COLO829 (cell line): ENCODE measurements at places on chromosomes 12 and 14.

GRCh38 chr14:88786715-88787114 lies 6.0 kb downstream of the EML5 start:
- DNase-seq = no peak

DNA sequence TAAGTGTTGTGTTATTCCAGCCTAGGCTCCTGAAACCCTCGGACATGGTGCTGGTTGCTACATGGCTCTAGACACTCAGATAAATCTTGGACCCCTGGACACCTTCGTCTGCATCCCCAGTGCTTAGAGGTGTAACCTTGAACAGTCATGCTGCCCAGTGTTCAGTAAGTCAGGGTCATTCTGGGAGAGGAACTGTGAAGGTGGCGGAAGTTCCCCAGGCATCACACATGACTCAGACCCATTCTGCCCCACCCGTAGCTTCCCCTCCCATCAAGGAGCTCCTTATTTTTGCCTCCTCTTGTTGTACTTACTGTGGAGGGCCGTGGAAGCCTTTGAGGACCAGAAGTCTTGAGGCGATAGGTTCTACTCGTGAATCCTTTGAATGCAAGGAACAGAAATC lies 18.1 kb upstream of the SSPN start:
- DNase-seq = no peak

DNA sequence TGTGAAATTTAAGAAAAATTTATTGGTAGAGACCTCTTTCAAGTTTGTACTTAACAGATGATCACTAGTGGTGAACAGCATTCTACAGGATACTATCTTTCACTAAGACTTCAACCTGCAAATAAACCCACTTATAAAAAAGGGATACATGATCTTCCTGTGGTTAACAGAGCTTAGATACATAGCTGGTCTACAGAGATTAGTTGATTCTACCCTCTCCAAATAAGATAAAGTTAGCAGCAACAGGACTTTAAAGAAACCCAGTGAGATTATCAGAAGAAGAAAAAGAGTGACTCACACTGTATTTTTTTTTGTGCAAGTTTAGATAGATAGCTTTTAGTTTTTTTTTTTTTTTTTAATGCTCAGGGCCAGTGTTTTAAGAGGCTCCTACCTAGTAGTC lies 34.5 kb downstream of the USP44 start:
- DNase-seq = no peak

GRCh38 chr12:53530920-53531319 lies 23.6 kb upstream of the NPFF start:
- no peak for DNase-seq

GRCh38 chr12:75288860-75289259 lies 41.3 kb downstream of the CAPS2 start:
- no peak for DNase-seq

DNA sequence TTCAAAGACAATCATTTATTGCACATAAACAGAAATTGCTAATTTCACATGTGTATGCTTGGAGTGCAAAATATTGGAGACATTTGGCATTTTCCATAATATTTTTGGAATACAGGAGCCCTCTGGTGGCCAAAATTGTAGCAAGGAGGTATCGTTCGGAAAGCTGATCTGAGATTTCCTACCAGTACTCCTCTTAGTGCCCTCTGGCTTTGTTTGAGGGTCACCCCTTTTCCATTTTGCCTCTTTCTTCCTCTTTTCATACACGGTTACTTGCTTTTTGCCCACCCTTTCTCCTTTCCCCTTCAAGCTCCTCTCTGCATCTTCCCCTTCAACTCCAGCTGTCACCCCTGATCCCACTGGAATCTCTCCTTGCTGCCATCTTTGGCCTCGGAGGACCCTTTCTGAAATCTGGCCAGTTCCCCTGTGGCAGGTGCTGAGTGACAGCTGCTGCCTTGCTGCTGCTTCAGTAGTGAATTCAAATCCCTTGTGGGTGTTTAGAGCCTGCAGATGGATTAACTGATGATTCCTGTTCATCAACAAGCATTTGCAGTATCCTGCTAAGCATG lies 164.6 kb upstream of the PARP11 start:
- DNase-seq = peak; percentile 28

- DNase-seq = no peak
These were observed 1.8 kb downstream of the PXMP2 start for GRCh38 chr12:132689227-132689626.

- no peak for DNase-seq
These were observed 286.8 kb downstream of the DIO2 start for GRCh38 chr14:79924551-79924950.

GRCh38 chr14:70093156-70093555 lies 95.6 kb downstream of the SLC8A3 start:
- DNase-seq = no peak

DNA sequence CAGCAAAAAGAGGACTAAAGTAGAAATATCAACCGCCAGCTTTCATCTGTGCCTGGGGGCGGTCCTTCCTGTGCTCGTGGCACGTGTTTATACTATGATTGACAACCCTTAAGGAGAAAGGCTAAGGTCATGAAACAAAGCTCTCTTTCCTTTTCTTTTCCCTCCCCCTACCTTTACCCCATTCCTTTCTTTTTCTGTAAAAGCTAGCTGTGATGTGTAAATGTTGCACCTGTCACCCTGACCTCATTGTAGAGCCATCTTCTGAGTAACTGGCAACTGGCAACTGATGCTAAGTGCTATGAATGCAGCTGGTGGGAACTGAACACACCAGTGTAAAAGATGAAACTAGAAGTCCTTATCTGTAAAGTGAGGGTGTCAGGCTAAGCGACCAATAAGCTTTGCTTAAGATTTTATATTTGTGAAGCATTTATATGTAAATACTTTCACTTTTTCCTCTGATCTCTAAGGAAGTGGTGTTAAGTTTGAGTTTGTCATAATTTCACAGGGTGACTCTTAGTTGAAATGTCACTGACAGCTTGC lies 102.8 kb upstream of the BCAT1 start:
- DNase-seq = no peak

DNA sequence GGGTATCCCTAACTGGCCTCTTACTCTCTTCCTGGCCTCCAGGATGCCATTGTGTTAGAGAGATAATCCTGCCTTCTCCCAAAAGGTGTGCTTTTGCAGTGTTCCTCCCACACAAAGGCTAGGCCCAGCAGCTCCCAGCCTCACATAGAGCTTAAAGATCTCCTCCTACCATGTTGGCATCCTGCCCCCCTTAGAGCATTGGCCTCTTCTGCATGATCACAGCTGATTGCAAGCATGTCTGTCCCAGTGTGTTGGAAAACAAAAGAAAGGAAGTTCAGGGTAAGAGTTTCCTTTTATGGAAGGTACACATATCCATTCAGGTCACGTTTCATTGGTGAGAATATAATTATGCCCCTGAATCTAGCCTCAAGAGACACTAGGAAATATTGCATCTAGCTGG lies 405.4 kb downstream of the TMTC2 start:
- no peak for DNase-seq

DNA sequence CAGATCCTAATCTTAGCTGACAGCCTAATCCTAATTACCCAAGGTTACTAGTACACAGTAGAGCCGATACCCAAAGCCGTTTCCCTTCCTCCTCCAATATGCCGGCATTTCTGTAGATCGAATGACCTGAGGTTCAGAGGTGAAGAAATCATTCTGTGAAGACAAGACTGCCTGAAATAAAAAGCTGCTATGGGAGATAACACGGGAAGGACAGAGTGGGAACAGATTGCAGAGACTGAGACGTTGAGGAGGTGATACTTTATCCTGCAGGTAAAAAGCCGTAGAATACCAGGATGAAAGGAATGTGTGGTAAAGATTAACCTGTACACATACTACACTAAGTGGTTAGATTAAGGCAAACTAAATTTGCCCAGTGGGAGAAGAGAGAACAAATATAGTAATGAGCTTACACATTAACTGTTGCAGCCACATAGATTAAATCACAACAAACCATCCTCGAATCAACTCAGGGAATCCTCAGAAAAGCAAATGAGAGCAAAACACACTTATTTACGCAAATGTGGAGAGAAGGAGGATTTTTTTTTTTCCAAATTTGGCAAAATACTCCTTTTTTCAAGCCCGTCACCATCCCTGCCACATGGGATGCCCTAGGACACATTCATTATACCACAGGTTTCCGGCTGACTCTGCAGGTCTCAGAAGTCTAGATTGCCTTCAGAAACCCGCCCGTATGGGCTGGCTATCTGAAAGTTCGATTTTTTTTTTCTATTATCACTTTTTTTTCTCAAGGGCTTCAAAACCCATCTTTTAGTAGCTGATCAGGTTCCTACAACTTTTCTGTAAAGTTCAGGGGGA lies 188.0 kb downstream of the TTC8 start:
- DNase-seq = no peak

DNA sequence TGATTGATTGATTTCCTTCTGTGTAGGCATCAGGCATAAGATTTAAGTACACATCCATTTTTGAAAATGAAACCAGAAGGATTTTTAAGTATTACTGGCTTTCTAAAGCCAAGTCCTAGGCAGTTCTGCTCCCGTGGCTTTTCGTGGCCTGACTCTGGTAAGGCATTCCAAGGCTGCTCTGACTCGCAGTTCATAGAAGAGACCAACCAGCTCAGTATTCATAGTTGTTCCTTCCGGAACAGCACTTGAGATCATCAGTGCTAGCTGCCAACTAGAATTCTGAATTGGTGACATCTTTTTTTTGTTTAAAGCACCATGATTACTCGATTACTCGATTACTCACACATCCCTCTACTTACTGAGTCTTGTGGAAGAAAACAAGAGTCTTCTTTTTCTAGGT lies 25.9 kb downstream of the SUDS3 start:
- peak; percentile 13 for DNase-seq

DNA sequence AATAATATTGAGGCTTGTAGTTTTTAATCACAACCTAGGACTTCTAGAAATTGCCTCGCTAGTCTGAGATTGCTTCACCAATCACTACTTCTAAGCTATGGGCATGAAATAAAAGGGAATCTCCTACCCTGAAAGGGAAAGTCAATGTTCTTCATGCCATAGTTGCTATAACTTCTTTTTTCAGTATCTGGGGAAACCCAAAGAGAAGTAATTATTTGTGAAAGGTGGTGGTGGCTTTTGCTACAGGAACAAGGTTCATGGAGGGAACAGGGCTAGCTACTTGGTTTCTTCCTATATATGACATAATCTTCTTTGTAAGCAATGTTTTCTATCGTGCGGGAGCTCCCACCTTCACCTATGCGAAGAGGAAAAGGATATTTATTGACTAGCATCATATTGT lies 61.6 kb upstream of the DNM1L start:
- no peak for DNase-seq

DNA sequence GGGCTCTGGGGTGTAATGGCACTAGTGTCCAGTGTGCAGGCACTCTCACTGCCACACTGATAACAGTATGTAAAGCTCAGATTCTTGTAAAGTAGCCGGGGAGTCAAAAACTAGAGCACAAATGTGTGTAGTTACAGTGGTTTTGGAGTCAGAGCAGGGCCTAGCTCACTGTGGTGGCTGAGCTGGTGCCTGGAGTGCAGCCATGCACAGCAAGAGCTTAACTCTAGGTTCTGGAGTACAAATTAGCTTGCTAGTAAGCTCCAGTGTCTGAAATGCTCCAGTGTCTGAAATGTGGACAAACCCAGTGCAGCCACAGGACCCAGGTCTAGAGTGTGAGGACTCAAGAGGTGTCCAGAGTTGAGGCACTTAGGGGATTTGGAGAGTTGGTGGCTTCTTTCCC lies 149.2 kb downstream of the MSRB3 start:
- no peak for DNase-seq

DNA sequence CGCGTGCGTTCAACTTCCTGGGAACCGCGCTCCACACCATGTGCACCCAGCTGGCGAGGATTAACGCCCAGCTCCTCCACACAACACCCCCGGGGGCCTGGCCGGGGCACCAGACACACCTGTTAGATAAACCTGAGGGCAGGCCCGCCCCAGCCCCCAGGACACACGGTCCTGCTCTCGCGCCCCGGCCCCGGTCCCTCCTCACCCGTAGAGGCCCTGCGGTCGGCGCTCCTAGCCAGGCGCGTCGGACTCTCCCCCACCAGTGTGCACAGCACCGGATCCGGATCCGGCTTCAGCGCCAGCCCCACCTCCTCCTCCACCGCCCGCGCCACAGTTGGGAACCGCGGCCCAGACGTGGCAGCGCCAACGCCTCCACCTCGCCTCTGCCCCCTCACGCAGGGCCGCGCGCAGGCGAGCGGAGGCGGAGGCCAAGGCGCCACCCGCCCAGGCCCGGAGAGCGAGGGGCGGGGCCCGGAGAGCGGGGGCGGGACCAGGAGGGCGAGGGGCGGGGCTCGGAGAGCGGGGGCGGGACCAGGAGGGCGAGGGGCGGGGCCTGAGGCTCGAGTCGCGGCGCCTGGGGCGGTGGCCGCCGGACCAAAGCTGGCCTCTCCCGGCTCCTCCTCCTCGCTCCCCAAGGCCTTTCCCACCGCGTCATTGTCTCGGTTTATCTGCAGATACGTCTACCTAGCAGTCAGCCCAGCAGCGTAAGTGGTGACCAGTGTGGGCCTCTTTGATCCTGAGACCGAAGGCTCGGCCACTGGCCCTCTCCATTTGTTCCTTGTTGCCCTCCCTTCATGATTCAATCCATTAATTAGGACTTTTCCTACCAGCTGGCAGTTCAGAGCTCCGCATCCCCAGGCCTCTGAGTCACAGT lies at the start of gene GNPNAT1:
TSS of gene GNPNAT1 (minus strand) at position 385 of the 874 bp plus-strand sequence. CDS start 6,957 bp downstream, outside the sequence.
- peak; percentile 88 for DNase-seq

- peak; percentile 32 for DNase-seq
These were observed 116.6 kb downstream of the ETV6 start for GRCh38 chr12:11765817-11766794.

DNA sequence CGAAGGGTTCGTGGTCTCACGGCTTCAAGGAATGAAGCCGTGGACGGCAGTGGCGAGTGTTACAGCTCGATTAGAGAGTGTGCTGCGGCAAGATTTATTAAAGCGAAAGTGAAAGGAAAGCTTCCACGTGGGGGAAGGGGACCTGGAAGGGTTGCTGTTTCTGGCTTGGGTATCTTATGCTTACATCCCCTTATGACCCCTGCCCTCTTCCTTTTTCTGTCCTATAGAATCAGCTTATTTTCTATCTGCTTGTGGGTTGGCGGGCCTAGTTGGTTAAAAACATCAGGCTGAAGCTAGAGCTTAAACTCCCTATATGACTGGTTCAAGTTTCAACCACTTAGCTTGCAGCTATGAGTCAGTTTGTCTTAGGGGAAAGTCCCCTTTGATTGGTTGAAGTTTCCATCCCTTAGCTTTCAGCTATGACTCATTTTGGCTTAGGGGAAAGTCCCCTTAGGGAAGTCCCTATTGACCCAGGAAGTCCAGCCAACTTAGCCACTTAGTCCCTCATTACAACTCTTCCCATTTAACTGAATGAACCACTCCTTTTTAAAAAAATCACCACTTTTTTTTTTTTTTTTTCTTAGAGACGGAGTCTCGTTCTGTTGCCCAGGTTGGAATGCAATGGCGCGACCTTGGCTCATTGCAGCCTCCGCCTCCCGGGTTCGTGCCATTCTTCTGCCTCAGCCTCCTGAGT lies 1494.7 kb upstream of the TMEM132C start:
- peak; percentile 74 for DNase-seq

DNA sequence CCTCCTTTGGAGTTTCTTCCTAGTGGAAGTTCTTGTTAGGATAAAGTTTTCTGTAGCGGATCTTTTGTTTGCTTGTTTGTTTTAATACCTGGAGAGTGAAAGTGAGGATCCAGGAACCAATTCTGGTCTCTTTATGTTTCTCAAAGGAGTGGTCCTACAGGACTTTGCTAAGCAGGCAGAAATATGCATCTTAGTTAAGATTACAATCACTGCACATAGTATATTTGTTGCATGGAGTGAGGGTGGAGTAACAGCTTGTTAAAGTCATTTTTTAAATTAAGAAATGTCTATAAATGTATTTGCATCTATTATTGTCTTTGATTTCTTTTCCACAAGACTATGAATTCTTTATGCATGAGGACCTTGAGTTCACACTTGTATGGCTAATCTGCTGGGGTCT lies 76.7 kb downstream of the DRAM1 start:
- no peak for DNase-seq
